ENCODE measurements at places on chromosomes 5 and 9. TPM values are rescaled to one million over a fixed set of nuclear protein-coding genes. Genes with fewer than 3 reads are reported as not detected.

The GAPVD1 gene
- total RNA-seq = 16.5 TPM

The ANKRD31 gene
- 0.05 TPM for total RNA-seq

The SLCO4C1 gene
- not detected for total RNA-seq

The CDKN2B-AS1 gene
- total RNA-seq = not detected

The TIMD4 gene
- 1.3 TPM for total RNA-seq

The CCNJL gene
- total RNA-seq = 13.7 TPM

The CSNK1A1 gene
- 133 TPM for total RNA-seq

The OR1Q1 gene
- not detected for total RNA-seq

The TICAM2 gene
- total RNA-seq = 0.73 TPM

The ENHO gene
- 1.9 TPM for total RNA-seq

The SH3RF2 gene
- 3.2 TPM for total RNA-seq

The C1QTNF2 gene
- not detected for total RNA-seq

The SPAG8 gene
- total RNA-seq = 0.41 TPM

The CFAP157 gene
- total RNA-seq = not detected
